ENCODE measurements at places on chromosomes 7 and 10.

- DNase-seq, result no peak
Observed at GRCh38 chr10:71970869-71971268, 6.7 kb downstream of the CHST3 start.

- no peak for DNase-seq
Observed at GRCh38 chr7:25727446-25727845, 424.6 kb upstream of the NFE2L3 start.

DNA sequence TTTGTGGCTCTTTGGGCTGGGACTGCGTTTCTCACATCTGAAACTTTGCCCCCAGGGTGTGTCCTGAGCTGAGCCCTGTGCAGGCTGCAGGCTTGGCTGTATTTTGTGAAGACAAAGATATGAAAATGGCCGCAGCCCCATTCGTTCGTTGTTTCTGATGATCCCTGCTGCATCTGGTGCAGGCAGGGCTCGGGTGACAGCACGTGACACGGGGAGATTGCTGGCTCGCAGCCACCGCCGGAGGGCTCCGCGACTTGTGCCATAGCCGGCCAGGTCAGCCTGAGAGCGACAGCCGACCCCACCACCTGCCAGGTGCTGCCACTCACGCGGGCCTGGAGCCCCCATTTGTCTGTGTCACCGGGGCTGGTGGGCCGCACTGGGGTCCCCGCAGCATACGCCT is 81.3 kb downstream of the ZRANB1 start:
- no peak for DNase-seq

- no peak for DNase-seq
Observed at GRCh38 chr10:118472415-118473304, 122.8 kb downstream of the PRLHR start.

GRCh38 chr7:139084709-139085108 is 24.8 kb downstream of the ZC3HAV1 start:
- no peak for DNase-seq

DNA sequence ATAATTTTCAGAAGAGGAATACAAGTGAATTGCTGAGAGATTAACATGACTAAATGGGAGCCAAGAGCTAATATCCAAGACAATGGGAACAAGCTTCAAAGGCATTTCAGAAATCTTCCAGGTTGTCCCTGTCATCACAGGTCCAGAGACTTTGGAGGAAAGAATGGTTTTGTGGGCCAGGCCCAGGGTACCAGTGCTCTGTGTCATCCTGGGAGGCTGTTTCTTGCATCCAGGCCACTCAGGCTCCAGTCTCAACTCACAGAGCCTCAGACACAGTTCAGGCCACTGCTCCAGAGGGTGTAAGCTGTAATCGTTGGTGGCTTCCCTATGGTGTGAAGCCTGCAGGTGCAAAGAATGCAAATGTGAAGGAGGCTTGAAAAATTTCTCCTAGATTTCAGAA is 170.4 kb upstream of the NRG3 start:
- no peak for DNase-seq

DNA sequence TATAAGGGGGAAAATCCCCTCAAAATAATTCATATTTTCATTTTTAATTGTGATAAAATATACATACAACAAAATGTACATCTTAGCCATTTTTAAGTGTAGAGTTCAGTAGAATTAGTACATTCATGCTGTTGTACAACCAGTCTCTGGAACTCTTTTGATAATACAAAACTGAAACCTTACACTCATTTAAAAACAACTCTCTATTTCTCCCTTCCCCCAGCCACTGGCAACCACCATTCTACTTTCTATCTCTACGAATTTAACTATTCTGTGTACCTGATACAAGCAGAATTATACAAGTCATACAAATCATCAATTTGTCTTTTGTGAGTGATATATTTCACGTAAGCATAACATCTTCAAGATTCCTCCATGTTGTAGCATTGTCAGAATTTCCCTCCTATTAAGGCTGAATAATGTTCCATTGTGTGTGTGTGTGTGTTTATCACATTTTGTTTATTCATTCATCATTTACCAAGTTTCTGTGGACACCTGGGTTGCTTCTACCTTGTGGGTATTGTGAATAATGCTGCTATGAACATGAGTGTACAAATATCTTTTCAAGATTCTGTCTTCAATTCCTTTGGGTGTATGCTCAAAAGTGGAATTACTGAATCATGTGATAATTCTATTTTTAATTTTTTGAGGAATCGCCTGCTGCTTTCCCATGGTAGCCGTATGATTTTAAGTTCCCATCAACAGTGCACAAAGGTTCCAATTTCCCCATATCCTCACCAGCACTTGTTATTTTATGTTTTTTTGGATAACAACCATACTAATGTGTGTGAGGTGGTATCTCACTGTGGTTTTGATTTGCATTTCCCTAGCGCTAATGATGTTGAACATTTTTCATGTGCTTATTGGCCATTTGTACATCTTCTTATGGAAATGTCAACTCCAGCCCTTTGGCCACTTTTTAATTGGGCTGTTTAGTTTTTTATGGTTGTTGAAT is 4.7 kb upstream of the EBLN1 start:
- DNase-seq, result no peak

- no peak for DNase-seq
Observed at GRCh38 chr7:139884441-139884840, 55.4 kb downstream of the TBXAS1 start.

- DNase-seq, result no peak
Observed at GRCh38 chr7:28470344-28470743, 58.0 kb downstream of the CREB5 start.

- no peak for DNase-seq
Observed at GRCh38 chr7:108450160-108450559, 6.1 kb downstream of the NRCAM start.

DNA sequence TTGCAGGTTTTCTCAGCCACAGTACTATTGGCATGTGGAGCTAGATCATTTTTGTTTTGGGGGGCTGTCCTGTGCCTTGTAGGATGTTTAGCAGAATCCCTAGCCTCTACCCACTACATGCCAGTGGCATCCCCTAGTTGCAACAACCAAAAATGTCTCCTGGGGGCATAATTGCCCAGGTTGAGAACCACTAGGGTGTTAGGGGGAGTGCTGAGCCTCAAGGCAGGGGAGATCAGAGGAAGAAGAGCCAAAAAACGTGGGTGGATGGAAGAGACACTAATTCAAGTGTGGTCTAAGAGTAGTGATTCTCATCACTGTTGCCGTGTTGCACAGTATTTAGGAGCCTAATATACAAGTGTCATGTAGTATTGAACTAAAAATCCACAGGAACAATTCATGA is 31.7 kb upstream of the CCNY start:
- no peak for DNase-seq

- no peak for DNase-seq
Observed at GRCh38 chr7:25386311-25386744, 158.0 kb upstream of the NPVF start.

DNA sequence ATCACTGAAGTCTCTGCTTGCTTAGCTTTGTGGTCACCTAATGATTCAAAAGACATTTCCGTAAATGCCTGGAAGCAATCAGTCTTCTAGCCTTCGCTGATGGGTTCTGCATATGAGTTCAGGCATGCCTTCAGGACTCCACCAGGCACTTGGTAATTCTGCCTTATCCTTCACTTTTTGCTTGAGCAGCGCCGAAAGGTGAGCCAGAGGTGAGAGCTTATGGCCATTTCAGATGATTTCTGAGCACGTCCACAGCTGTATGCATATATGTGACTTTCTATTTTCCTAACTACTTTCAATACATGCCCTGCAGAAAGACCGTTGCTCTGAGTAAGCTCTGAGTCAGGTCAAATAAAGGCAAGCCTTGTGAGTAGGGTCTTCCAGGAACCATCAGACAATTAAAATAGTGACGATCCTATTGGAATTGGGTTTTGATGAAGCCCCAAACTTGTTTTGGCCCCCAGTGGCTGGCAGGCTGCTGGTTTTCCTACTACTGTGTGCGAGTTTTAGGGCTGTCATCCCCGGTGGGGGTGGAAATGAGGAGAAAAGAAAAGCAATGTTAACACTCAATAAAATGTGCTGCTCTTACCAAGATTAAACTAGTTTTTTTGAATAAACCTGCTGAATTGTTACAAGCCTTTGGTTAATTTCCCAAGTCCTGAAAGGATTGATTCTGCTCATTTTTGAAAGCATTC is 154.4 kb upstream of the AKR1E2 start:
- DNase-seq, result no peak

- no peak for DNase-seq
Observed at GRCh38 chr7:45054442-45054841, 34.3 kb downstream of the NACAD start.

DNA sequence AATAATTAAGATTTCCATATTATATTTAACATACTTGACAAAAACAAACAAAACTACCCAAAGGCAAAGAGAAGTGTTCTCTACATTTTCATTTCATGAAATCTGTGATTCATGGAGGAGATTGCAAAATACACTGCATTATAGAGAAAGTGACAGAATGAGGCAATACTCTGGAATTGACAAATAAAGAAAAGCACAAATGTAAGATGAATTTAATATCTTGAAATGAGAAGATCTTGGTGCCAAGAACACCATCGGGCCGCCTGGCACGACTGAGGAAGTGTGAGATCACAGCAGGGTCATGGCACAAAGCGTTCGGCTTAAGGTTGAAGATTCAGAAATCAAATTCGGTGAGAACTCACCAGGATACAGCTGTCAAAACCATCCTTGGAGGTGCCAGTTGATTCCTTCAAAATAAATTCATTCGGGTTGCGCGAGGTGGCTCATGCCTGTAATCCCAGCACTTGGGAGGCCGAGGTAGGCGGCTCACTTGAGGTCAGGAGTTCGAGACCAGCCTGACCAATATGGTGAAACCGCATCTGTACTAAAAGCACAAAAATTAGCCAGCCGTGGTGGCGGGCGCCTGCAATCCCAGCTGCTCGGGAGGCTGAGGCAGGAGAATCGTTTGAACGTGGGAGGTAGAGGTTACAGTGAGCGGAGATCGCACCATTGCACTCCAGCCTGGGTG is 174.0 kb upstream of the PFKP start:
- no peak for DNase-seq

DNA sequence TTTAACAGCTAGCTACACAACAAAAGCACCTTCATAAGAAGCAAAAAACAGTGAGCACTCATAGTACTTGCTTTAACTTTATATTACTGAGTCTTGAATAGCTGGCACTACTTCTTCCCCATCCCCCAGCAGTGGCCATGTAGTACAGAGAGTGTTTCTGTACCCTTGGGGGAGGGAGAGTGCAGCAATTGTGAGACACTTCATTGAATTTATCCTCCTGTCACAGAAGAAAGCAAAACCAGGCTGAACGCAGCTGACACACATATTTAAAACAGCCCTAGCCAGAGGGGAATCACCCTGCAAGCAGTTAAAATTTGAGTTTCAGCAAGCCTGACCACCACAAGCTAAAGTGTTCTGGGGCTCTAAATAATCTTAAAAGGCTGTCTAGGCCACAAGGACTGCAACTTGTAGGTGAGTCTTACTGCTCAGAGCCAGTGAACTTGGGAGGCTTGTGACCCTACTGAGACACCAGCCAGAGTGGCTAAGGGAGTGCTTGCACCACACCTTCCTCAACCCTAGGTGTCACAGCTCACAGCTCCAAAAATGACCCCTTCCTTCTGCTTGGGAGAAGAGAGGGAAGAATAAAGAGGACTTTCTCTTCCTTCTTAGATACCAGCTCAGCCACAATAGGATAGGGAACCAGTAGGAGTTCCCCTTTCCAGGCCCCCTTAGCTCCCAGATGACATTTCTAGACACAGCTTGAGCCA is 97.7 kb upstream of the MEOX2 start:
- DNase-seq, result no peak

GRCh38 chr7:47683485-47683898 is 101.6 kb upstream of the TNS3 start:
- no peak for DNase-seq

DNA sequence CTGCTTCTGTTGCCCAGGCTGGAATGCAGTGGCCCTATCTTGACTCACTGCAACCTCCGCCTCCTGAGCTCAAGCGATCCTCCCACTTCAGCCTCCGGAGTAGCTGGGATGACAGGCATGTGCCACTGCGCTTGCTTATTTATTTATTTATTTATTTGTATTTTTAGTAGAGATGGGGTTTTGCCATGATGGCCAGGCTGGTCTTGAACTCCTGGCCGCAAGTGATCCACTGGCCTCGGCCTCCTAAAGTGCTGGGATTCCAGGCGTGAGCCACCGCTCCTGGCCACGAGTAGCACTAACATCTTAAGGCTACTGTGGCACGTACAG is 70.9 kb downstream of the CARD11 start:
- DNase-seq, result no peak

DNA sequence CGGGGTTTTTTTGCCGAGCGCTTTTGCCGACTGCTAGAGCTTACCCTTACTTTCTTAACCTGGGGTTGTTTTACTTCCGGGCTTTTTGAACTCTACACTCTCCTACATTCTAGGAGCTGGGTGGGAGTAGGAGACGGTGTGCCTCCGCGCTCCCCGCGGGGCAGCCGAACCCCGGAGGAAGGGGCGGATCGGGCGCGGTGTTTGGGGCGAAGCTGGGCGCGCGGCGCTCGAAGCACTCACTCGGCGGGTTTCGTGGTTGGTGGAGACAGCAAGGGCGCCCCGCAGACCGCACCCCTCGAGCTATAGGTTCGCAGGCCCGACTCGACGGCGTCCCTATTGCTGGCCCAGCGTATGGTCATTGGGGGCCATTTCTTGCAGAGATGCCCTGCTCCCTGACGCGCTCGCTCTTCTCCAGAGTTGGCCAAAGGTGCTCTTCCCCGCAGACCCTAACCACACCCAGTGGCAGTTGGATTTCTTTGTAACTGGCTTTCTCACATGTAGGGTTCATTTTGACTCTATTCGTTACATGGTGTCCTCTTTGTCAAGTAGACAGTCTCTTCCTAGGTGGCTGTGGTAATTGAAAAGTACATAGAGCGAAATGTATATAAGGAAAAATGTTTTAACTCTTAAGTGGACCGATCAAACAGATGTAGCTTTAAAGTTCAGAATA is 364 bp downstream of the ZNF518A start:
- DNase-seq, result no peak

DNA sequence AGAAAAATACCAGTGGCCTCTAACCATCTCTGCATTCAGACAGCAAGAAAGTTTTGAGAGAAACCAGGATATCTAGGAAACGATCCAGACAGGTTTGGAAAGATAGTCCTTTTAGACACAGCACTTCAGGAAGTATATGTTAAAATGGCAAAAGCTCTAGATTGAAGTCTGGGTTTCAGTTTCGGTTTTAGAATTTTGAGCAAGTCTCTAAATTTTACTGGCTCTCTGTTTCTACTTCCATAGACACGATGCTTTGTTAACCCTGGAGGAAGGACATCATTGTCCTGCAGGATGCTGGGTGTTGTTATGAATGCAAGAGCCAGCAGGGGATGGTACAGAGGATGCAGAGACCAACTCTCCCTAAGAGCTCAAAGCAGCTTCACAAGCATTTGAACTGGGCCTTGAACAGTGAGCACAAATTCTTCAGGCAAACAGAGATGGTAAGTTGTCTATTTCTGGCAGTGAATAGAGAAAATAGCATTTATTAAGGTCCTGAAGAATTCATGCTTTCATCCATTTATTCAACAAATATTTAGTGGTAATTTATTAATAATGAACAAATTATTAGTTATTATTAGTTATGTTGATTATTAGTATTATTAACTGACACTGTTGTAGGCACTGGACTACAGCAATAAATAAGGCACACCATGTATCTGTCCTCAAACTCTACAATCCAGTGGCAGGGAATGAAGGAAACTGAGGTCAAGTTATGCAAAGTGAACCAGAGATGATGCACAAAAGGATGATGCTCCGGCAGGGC is 152.7 kb upstream of the NRP1 start:
- DNase-seq, result no peak

Measured in epithelial cell of proximal tubule (primary cell).